Vagina (tissue), 2 donors: ENCODE measurements at places on chromosomes 2 and 18.

- DNase-seq = no peak
Observed at GRCh38 chr2:42969231-42970150, 177.1 kb upstream of the HAAO start.

GRCh38 chr2:181456660-181457120 lies 496 bp upstream of the ITGA4 start:
- no peak for DNase-seq

DNA sequence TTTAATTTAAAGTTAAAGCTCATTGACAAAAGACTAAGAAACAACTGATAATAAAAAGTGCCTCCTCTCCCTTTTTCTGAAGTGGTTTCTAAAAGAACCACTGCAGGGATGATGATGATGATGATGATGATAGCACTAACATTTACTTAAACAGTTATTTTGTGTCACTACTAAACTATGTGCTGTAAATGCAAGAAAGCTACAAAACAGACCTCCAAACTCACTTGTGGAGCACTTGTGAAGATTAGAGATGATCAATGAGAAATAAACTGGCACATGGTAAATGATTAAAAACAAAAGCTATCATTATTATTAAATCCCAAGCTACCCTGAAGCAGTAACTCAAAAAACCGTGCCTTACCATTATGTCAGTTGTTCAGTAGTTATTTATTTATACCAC lies 88.7 kb downstream of the SLC8A1 start:
- DNase-seq = no peak

GRCh38 chr2:120775194-120775593 lies 39.5 kb downstream of the GLI2 start:
- no peak for DNase-seq

DNA sequence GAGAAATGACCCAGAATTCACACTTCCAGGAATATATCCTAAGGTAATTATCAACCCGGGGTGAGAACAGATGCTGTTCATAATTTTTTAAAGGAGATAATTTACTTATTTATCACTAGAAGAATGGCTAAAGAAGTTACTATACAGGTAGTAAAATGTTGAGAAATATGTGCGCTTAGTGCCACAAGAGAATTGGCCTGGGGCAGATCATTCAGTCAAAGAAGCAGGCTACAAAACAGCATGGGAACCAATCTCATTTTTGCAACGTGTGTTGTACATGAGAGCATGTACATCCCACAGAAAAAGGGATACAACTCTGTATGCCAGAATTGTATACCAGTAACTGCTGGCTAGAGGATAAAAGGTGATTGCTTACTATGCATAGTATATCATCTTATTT lies 75.2 kb downstream of the VIT start:
- no peak for DNase-seq

- DNase-seq = no peak
Observed at GRCh38 chr2:177254433-177255226, 9.9 kb downstream of the NFE2L2 start.

DNA sequence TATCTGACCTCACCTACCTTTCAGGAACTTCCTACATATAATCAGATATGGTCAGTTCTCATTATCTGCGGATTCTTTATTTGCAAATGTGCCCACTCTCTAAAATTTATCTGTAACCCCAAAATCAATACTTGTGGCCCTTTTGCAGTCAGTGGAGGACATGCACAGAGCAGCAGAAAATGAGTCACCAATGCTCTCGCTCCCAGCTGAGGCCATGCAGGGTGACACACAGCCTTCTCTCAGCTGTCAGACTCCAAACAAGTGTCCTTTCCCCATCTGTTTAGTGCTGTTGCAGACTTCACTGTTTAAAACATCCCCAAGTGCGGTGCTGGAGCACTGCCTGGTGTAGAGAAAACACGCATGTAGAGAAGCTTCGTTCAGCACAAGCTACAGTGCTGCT lies 171.9 kb upstream of the SALL3 start:
- DNase-seq = no peak

- no peak for DNase-seq
Observed at GRCh38 chr2:240864475-240864874, 4.1 kb upstream of the AGXT start.

GRCh38 chr2:223797811-223798721 lies 39.3 kb downstream of the AP1S3 start:
- no peak for DNase-seq

- DNase-seq = no peak
Observed at GRCh38 chr18:67379981-67380380, 136.5 kb downstream of the DSEL start.

- no peak for DNase-seq
Observed at GRCh38 chr18:69574401-69574800, 173.7 kb downstream of the DOK6 start.

DNA sequence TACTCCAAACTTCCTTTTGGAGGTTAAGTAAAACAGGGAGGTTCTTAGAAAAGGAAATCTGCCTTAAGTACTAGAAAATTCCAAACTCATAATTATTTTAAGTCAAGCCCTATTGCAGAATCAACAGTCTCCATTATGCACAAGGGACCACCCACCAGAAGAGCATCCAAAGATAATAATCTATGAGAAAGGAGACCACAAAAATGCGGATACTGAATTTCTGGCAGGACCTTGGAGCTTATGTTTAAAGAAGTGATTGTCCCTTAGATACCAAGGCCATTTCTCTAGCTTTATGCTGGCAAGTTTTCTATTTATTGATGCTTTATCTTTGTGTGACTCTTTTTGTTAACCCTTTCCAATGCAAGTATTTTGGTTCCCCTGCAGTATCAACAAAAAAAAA lies 404.0 kb upstream of the MMADHC start:
- DNase-seq = no peak

DNA sequence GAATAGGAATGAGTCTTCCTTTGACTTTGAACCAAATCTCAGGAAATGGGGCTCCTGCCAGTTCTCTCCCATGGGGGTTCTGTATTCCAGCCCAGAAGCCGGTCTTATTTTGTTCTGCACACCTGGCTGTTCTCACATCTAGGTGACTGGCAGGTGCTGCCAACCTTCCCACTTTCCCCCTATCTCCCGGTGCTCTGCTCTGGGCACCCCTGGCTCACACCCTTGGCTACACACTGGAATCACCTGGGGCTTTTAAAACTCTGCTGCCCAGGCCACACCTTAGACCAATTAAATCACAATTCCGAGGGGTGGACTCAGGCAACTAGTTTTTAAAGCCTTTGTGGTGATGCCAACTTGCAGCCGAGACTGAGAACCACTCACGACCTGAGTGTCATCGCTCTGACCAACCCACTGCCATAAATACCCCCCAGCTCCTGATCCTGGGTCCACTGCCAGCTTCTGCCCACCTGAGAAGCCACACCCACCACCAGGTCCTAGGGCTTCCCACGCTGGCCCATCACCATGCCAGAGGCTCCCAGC lies 69.2 kb downstream of the KCNF1 start:
- no peak for DNase-seq

DNA sequence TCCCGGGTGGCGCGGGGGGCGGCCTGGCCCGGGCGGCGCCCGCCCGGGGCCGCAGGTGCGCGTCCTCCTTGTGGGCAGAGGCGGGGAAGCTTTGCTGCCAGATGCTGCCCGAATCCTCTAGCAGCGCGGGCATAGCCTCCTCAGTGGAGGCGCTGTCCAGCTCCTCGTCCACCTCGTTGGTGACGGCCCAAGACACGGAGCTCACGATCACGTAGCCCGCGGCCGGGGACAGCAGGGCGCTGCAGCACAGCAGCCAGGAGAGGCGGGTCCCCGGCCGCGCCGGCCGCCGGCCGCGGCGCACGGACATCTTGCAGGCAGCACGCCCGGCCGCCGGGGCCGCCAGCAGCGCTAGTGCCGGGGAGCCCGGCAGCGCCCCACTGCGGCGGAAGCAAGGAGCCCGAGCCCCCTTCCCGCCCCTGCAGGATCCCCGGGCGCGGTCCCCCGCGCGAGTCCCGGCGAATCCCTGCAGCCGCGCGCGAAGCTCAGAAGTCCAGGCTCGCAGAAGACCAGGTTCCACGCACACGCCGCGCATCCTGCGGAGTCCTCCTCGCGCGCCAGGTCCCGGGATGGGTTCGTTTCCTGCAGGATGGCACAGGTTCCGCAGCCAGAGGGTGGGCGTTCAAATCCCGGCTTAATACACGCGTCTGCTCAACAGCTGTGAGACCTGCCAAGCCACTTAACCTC lies at the start of gene CREG2:
TSS of gene CREG2 (minus strand) at position 353 of the 684 bp plus-strand sequence. CDS start at position 307, 46 bp downstream.
- no peak for DNase-seq

DNA sequence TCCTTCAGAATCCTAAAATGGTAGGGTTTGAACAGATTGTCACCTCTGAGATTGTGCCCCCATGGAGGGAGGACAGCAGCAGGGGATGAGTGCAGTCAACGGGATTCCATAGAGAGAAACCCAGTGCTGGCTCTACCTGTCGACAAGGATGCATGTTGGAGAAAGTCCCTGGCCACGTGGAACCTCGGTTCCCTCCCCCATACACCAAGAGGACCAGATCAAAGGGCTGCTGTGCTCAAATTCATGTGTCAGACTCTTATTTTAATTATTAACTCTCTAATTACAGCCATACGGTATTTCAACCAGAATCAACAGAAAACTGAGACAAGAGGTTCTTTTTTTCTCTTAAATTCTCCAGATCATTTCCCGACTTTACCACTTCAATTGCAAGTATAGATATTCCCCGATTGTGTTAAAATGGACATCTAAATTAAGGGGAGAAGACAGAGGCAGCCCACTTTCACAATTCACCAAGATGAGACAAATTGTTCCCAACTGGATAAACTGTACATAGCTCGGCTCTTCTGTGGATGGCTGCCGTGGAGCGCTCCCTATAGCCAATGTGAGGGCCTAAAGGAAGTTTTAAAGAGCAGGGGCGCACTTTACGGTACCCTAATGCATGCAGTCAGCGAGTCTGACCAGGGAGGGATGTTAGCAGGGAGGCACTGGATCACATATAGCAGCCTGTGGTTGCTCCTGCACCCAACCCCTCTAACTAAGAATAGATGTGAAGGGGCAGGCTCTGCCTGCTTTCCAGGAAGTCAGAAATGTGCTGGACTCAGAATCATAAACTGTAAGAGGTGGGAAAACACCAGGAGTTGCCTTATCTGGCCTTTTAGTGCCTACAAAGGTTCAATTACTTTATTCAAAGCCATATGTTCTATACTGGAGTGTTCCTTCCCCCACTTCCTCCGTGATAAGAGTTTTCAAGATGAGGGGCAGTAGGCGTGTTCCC lies 123.1 kb downstream of the CACNB4 start:
- no peak for DNase-seq

DNA sequence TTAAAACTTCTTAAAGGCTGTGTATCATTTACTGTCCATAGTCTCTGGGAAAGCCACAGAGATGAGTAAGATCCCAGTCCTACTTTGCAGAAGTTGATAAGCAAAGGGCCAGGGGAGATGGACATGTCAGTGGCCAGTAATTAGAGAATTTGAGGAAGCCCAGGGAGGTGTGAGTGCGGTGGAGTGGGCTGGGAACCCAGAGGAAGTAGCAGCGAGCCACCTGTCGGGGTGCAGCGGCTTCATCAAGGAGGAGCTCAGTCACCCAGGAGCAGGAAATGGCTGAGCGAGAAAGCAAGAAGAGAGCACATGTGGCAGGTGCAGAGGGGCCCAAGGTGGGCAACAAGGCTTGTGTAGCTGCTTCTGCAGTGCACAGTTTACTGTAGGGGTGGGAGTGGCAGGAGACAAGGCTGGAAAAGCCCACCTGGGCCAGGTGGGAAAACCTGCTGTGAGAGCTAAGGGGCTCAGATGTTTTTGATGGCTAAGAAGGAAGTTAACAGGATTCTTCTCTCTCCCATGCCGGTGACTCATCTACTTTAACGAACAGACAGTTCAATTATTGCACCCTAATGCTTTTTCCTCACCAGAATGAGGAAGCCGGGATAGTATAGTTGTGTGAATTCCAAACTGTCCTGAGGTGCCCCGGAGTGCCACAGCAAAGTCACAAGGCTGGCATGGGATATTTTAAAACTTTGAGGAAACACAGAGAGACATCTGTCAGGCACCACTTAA lies 34.8 kb upstream of the MGAT5 start:
- DNase-seq = no peak

GRCh38 chr2:23380562-23381065 lies 4.4 kb upstream of the KLHL29 start:
- DNase-seq = no peak

DNA sequence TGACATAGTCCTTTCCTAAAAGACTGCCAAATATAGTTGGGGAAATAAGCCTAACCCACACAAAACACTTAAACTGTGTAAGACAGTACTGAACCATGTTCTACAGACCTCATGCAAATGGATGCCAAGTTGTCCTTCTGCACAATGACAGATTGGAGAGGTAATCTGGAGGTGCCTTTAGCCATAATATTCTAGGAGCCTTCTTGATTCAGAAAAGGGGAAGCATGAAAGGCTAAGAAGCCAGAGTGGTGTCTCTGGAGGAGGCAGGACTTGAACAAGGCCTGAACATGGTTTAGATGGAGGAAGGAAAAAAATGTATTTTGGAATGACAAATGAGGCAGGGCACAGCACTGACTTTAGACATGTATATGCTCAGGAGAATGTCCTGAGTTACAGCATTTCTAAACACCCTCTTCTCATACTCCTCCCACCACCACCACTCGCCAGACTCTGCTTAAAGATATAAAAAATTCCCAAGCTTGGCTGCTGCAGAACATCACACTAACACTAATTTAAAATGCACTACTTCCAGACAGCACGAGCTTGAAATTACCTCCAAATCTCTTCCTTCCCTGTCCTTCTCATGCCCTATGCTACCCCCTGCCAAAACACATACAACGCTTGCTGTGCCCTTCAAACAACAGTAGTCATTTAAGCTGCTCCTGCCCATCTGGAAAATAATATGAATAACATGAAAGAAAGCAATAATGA lies 110.4 kb downstream of the ANKRD44 start:
- no peak for DNase-seq

DNA sequence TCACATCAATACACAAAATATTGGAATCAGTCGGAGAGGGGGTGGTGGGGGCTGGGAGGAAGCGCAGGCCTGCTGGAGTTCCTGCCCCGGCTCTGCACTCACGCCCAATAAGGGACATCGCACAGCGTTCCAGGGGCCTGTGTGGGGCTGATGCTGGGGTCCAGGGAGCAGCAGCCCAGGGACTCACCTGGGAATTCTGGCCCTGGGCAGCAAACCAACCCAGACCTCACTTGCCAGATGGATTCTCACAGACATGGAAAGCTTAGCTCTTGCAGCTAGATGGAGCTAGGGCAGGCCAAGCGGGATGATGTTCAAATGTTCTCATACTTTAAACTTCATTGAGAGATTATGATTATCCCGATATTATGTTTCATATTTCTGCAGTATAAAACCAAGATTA lies 266.6 kb upstream of the TANK start:
- no peak for DNase-seq
